Esophagus (tissue), 2 donors: ENCODE measurements at places on chromosomes 3 and 15. TPM values are rescaled to one million over a fixed set of nuclear protein-coding genes. Genes with fewer than 3 reads are reported as not detected.

LTK gene
- polyA plus RNA-seq: 0.26 TPM

CCR8 gene
- polyA plus RNA-seq: 0.06 TPM

DNAH12 gene
- 0.06 TPM for polyA plus RNA-seq

MAPKAPK3 gene
- polyA plus RNA-seq: 33.8 TPM

ANKUB1 gene
- polyA plus RNA-seq: not detected

TMEM266 gene
- 0.14 TPM for polyA plus RNA-seq

C3orf33 gene
- 0.57 TPM for polyA plus RNA-seq

ULK4 gene
- polyA plus RNA-seq: 1.3 TPM

IL20RB gene
- 83.2 TPM for polyA plus RNA-seq

SLC51A gene
- polyA plus RNA-seq: 0.21 TPM

C3orf22 gene
- not detected for polyA plus RNA-seq

STRA6 gene
- polyA plus RNA-seq: 0.79 TPM

RGMA gene
- 30.9 TPM for polyA plus RNA-seq

RARRES1 gene
- polyA plus RNA-seq: 0.96 TPM

TTC21A gene
- 1.8 TPM for polyA plus RNA-seq

IL5RA gene
- polyA plus RNA-seq: not detected

SNUPN gene
- 11.1 TPM for polyA plus RNA-seq

U2SURP gene
- 22.5 TPM for polyA plus RNA-seq

SNX4 gene
- 12.5 TPM for polyA plus RNA-seq

SERINC4 gene
- 0.18 TPM for polyA plus RNA-seq

MEGF11 gene
- not detected for polyA plus RNA-seq

IREB2 gene
- 9.0 TPM for polyA plus RNA-seq

C3orf52 gene
- 2.0 TPM for polyA plus RNA-seq

RTF1 gene
- polyA plus RNA-seq: 16.2 TPM

EXOG gene
- 4.1 TPM for polyA plus RNA-seq

SLC12A8 gene
- 2.7 TPM for polyA plus RNA-seq

DUOXA2 gene
- polyA plus RNA-seq: 8.4 TPM

BSN gene
- 0.01 TPM for polyA plus RNA-seq

TAGLN3 gene
- 0.06 TPM for polyA plus RNA-seq

STXBP5L gene
- 0.08 TPM for polyA plus RNA-seq

RBMS3 gene
- polyA plus RNA-seq: 1.7 TPM

INKA1 gene
- 28.4 TPM for polyA plus RNA-seq

NDUFB5 gene
- 57.8 TPM for polyA plus RNA-seq

CGGBP1 gene
- 17.7 TPM for polyA plus RNA-seq
